ENCODE measurements at places on chromosomes 2 and 18.

DNA sequence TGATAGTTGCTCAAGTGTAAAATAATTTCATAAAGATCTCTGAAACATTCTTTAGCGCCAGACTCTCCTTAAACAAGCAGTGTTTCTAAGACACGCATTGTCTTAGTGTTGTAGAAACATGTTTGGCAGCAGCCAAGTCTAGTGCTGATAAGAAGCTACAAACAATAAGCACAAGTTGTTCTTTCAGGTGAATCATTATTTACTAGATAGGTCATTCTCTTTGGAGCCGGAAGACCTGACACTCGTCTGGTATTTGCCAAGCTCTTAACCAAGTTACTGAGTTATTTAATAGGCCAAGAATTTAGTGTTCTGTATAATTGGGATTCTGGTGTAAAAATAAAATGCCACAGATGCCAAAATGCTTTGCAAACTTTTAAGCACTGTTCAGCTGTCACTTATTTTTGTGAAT lies 852.1 kb downstream of the CPS1 start:
- no peak for DNase-seq

GRCh38 chr2:219572237-219573001 lies at the start of gene INHA:
INHA (plus strand) TSS chr2:219572310; CDS start chr2:219572375, 65 bp downstream.
- no peak for DNase-seq

DNA sequence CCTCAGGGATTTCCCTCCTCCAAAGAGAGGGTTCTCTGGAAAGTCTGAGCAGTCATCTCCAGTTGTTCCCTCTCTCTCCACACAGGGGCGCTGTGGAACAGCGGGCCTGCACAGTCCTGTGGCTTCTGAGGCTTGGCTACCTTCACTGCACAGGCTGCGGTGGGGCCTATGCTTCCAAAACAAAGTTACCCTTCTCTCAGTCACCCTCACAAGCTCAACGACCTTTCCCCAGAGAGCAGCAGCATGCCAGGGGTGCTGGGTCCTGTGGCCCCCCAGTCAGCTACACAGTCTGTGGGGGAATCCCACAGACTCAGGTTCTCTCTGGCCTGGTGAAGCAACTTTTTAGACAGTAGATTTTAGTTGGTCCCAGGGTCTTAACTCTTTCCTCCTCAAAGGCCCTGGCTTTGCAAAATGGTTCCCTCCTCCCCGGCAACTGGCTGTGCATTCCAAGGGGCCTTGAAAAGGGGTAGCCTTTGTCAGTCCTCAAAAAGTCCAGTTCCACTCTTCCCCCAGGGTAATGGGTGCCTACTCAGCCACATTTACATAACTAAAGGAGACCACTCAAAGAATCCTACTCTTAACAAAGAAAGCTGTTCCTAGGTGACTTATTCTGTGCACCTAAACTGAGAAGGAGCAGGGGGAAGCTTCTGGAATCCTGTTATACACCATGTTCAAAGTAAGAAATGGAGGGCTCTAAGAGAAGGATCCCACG lies 14.9 kb downstream of the B3GNT7 start:
- no peak for DNase-seq

DNA sequence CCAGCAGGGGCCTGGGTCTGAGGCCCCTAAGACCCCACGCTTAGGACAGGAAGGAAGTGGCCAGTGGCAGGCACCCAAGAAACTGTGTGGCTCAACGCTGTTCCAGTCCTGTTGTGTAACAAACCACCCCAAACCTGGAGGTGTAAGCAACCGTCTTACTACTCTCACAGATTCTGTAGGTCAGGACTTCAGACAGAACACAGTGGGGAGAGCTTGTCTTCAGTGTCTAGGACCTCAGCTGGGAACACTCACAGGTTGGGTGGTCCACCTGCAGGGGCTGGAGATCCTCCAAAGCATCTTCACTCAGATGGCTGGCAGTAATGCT lies 123.0 kb downstream of the KLHL29 start:
- no peak for DNase-seq

- DNase-seq, result no peak
Measured at GRCh38 chr2:217449444-217449843, 553.4 kb downstream of the TNS1 start.

- no peak for DNase-seq
Measured at GRCh38 chr2:237490009-237490711, 3.1 kb downstream of the MLPH start.

DNA sequence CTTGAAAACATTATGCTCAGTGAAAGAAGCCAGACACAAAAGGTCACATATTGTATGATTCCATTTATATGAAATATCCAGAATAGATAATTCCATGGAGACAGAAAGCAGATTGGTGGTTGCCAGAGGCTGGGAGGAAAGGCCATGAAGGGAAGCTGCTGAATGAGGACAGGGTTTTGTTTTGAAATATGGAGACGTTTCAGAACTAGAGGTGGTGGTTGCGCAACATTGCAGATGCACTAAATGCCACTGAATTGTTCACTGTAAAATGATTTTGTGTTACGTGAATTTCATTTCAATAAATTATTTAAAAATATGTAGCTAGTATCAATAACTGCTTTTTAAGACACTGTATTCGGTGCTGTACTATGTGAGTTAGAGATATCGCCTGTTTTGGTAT lies 101.7 kb upstream of the ZNF236 start:
- DNase-seq, result no peak

GRCh38 chr18:23529604-23530003 lies 26.3 kb downstream of the RMC1 start:
- DNase-seq, result no peak

DNA sequence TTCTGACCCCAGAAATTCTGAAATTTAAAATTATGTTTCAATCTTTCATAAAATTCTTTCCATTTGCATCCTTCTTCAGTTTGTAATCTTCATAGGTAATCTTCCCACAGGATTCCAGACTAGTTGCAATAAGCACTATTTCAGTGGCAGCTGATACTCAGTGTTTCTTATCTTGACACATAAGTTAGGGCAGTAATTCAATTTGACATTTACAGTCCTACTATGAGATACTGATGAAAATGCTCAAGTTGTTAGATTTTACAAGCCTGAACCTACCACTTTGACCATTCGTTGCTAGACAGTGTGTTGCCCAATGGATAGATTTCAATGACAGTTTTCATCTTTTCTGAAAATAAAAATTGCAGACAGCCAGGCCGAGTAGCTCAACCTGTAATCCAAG lies 10.4 kb downstream of the METTL21A start:
- no peak for DNase-seq

GRCh38 chr2:224222974-224223373 lies 178.9 kb downstream of the FAM124B start:
- no peak for DNase-seq

DNA sequence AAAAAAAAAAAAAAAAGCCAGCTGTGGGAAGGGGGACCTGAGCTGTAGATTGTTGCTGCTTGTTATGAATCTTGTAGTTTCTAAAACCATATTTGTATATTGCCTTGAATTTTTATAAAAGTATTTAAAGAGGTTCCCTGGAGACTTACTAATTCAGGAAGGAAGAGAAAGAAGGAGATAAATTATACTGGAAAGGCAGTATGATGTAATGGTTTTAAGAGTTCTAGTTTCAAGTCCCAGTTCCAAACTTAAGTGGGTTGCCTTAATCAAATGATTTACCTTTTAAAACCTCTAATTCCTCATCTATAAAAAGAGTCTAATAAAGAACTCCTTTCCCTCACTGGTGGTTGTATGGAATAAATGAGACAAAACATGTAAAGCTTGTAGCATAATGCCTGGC lies 62.2 kb downstream of the PTRHD1 start:
- DNase-seq, result no peak

- no peak for DNase-seq
Measured at GRCh38 chr18:11183637-11184036, 34.3 kb upstream of the PIEZO2 start.

- peak; percentile 41 for DNase-seq
Measured at GRCh38 chr2:181677912-181678586, 2.3 kb downstream of the NEUROD1 start.

DNA sequence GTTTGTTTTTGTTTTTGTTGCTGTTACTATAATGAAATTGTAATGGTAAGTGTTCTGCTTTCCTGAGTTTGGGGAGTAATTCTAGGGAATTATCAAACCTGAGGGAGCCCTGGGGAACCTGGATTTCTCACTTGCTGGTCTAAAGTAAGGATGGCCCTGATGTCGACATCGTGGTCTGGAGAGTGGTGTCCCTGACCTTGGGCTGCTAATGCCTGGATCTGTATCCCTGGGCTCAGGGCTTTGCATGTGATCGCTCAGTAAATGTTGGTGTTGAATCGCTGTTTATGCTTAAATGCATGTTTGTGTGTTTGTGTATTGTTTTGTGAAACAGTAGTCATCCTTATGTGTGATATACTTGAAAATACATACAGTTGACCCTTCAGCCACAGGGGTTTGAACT lies 6.1 kb downstream of the ACP1 start:
- DNase-seq, result no peak

GRCh38 chr18:62767836-62768557 lies 52.7 kb downstream of the PHLPP1 start:
- DNase-seq, result no peak

- DNase-seq, result no peak
Measured at GRCh38 chr2:167480232-167480985, 592.1 kb downstream of the XIRP2 start.

DNA sequence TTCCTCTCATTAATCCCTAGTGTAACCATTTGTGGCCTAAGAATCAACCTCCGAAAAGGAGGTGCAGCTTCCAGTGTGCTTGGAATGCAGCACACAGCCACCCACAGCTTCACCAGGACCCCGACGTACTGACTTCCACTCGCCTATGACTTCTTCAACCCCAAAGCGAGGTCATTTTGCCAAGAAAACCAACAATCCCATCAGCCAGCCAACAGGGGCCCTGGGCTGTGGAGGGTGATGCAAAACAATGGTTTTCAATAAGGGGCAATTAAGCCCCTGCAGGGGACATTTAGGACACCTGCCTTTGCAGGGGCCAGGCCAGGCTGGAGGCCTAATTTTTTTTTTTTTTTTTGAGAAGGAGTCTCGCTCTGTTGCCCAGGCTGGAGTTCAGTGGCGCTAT lies 158.1 kb upstream of the SKOR2 start:
- DNase-seq, result no peak

- no peak for DNase-seq
Measured at GRCh38 chr2:140154706-140155105, 1374.5 kb upstream of the NXPH2 start.

- no peak for DNase-seq
Measured at GRCh38 chr2:77839102-77839501, 316.9 kb upstream of the LRRTM4 start.

GRCh38 chr2:193751299-193751698 lies 1556.6 kb upstream of the TMEFF2 start:
- no peak for DNase-seq
